ENCODE measurements at places on chromosomes 11 and 22. TPM values are rescaled to one million over a fixed set of nuclear protein-coding genes. Genes with fewer than 3 reads are reported as not detected.

DNA sequence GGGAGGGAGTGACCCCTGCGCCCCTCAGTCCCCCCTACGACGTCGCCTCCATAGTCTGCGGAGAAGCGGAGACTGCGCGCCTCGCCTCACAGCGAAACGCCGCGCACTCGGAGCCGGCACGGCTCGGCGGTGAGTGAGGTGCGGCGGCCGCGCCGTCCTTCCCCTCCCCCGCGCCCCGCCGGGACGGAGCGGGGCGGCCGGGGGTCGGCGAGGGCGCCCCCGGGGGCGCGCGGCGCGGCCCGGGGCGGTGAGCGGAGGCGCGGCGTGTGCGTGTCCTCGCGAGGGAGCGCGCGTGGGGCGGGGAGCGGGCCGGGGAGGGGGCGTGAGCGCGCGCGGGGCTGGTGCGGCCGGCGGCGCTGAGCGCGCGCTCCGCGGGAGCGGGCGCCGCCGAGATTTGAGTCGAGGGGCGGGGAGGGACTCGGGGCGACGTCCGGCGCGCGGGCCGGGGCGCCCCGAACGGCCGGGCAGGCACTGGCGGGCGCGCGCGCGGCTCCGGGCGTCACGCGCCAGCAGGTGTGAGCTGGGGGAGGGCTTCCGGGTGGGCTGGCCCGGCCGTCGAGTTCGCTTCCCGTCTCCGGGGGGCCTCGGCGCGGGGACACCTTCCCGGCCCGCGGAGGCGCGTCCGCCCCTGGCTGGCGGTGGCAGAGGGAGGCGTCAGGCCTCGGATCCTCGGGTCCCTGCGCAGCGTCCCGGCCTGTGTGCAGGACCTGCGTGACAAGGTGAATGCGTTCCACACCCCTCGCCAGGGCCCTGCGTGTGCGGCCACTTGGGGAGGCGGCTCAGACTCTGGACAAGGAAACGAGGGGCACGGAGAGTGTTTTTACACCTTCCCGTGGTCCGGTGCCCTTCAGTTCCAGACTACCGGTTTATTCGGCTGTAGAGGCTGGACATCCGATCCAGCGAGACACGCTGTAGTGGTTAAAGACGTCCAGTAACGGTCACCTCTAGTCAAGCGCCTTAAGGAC, 50.4 kb downstream of the FAM83F start:
- H3K36me3 ChIP-seq = no peaks in the 10 kb centered on the region
- peaks cover 7% of the 10 kb centered on the region for H3K27me3 ChIP-seq
- H3K27ac ChIP-seq = peak overlapping the region; percentile 51
- H3K4me1 ChIP-seq = peaks cover 5% of the 10 kb centered on the region
- peak; percentile 24 for DNase-seq

DNA sequence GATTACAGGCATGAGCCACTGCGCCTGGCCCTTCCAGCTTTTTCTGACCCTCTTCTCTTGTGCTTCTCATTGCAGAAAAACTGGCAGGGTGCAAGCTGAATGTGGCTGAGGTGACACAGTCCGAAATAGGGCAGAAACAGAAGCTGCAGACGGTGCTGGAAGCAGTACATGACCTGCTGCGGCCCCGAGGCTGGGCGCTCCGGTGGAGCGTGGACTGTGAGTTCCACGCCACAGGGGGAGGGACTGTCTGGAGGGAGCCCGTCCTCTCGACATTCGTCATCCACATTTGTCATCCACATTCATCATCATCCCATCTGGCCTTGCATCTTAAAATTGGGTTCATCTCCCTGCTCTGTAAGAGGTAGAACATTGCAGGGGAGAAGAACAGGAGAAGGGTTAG, 49.3 kb upstream of the PARVG start:
- DNase-seq = no peak
- no peak overlapping the region for H3K27ac ChIP-seq
- H3K27me3 ChIP-seq = no peaks in the 10 kb centered on the region
- no peaks in the 10 kb centered on the region for H3K4me1 ChIP-seq
- no peak overlapping the region for H3K4me3 ChIP-seq

Gene MMP27
- 0.17 TPM for total RNA-seq

Gene OLFML1
- 22.8 TPM for total RNA-seq

DNA sequence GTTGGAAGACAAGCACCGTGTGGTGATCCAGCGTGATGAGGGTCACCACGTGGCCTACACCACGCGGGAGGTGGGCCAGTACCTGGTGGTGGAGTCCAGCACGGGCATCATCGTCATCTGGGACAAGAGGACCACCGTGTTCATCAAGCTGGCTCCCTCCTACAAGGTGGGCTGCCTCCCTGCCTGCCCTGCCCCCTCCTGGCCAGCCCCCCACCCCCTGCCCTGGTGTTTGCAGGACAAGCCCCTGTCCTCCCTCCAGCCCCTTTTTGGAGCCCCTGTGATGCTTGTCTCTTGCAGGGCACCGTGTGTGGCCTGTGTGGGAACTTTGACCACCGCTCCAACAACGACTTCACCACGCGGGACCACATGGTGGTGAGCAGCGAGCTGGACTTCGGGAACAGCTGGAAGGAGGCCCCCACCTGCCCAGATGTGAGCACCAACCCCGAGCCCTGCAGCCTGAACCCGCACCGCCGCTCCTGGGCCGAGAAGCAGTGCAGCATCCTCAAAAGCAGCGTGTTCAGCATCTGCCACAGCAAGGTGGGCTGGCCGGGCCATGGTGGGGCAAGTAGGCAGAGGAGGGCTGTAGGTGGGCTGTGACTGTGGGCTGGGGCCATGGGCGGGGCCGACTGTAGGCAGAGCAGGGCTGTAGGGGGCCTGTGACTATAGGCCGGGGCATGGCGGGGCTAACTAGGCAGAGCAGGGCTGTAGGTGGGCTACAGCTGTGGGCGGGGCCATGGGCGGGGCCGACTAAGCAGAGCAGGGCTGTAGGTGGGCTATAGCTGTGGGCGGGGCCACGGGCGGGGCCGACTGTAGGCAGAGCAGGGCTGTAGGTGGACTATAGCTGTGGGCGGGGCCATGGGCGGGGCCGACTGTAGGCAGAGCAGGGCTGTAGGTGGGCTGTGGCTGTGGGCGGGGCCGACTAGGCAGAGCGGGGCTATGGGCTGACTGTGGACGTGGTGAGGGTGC, 13.6 kb downstream of the MUC2 start:
- no peak overlapping the region for H3K4me3 ChIP-seq
- H3K27ac ChIP-seq = no peak overlapping the region
- H3K27me3 ChIP-seq = no peaks in the 10 kb centered on the region

Gene CYP2D6
- total RNA-seq = 0.33 TPM

Gene MYO7A
- 0.26 TPM for total RNA-seq

DNA sequence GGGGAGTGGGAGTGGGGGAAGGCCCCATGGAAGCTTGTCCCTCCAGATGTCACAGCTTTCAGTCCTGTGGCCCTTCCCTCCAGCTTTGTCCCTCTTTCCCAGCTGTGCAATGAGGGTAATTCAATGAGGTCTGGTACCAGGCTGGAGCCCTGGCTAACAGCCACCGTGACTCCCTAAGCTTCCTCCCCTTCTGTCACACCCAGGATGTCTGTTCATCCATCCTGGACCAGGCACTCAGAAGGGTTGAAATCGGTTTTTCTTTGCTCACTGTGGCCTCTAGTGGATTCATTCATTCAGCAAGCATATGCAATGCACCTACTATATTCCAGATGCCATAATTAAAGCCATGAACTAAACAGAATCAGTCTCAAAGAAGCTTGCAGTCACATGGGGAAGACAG, 38.7 kb downstream of the SYT13 start:
- H3K27me3 ChIP-seq = peaks cover 4% of the 10 kb centered on the region
- no peak overlapping the region for H3K4me3 ChIP-seq
- no peak overlapping the region for H3K27ac ChIP-seq
- H3K36me3 ChIP-seq = no peaks in the 10 kb centered on the region
- H3K4me1 ChIP-seq = no peaks in the 10 kb centered on the region

DNA sequence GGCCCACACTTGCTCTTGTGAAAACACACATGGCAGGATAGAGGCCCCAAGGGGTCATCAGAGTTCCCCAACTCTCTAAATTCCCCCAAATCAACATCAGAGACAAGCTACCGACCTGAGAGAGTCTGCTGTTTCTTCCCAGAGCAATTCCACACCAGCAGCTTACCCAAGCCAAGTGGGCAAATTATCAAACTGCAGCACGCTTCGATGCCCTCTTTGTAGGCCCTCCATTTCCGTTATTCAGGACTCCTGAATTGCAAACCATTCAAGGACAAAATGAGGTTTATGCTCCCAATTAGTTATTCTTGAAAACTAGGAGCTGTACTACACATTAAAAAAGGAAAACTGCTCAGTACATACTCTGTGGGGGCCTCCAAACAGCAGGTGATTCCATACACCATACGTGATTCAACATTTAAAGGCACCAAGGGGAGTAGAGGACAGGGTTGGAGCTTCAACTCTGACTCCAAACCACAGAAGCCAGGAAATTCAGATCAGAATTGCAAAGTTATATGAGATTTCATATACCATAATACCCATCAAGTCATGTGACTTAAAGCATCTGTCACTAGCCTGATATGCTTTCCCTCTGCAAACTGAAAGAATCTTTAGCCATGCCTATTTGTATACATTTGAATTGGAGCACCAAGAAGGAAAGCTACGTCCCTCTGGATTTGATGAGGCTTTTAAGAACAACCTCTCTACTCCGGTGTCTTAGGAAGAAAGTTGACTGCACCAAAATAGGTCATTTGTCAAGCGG, 234.8 kb downstream of the CADM1 start:
- H3K27ac ChIP-seq = no peak overlapping the region
- no peak overlapping the region for H3K4me3 ChIP-seq
- H3K4me1 ChIP-seq = no peaks in the 10 kb centered on the region
- H3K36me3 ChIP-seq = no peaks in the 10 kb centered on the region
- H3K27me3 ChIP-seq = no peaks in the 10 kb centered on the region
- DNase-seq = no peak

DNA sequence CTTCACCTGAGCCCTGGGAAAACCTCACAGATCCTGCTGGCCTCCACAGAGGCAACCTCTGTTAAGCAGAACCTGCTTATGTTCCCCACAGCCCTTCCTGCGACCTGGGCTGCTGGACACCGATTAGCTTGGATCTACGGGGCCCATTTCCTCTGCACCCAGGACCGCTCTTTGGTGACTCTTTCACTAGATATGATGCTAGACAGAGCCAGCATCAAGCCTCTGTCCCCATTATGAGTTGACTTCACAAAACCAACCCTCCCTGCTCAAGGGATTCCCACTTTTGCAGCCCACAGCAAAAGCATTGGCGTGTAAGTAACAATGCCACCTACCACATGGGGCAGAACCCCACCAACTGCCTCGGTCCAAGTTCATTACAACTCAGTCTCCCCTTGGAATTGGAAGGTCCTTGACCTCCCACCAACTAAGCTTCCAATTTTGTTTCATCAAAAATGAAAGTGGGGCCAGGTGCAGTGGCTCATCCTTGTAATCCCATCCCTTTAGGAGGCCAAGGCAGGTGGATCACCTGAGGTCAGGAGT, 15.2 kb upstream of the TMPRSS4 start:
- no peaks in the 10 kb centered on the region for H3K4me1 ChIP-seq
- no peaks in the 10 kb centered on the region for H3K27me3 ChIP-seq
- H3K27ac ChIP-seq = no peak overlapping the region
- H3K4me3 ChIP-seq = no peak overlapping the region

DNA sequence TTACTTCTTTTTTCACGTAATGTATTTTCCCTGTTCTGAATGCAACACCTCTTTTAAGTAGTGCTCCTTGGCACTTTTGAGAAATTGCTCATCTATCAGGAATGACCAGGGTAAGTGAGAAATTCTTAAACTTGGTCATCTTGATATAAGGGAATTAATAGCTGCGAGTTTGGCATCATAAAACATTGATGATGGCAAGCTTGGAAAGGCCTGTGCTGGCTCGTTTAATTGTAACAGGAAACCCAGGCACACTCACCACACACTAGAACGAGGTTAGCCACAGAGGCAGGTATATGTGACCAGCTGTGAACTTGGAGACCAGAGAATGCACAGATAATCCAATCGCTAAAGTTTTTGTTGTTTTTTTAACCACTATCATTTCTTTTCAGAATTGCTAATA, 24.3 kb downstream of the FAM118A start:
- H3K4me1 ChIP-seq = no peaks in the 10 kb centered on the region
- H3K27ac ChIP-seq = no peak overlapping the region
- H3K4me3 ChIP-seq = no peak overlapping the region
- peaks cover 8% of the 10 kb centered on the region for H3K36me3 ChIP-seq

DNA sequence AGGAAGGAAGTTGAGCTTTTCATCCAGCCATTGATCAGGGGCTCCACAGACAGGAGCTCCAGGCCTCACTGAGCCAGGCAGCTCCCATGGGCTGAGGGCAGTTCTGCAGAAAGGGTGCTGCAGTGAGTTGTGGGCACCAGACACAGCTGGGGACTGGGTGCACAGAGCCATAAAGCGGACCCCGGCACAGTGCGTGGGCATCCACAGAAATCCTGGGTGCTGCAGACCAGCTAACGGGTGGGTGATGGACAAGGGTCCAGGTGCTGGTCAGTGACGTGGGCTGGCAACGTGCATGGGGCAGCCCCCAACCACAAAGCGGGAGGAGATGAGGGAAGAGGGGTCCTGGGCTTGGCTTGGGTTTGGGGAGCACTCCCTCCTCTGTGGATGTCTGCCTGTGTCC, 19.4 kb upstream of the GAL start:
- H3K4me3 ChIP-seq = no peak overlapping the region
- no peak overlapping the region for H3K27ac ChIP-seq
- peaks cover 3% of the 10 kb centered on the region for H3K27me3 ChIP-seq
- H3K4me1 ChIP-seq = no peaks in the 10 kb centered on the region
- no peaks in the 10 kb centered on the region for H3K36me3 ChIP-seq

GRCh38 chr11:10866893-10867331, 9.1 kb upstream of the ZBED5 start:
- no peak overlapping the region for H3K27ac ChIP-seq
- DNase-seq = peak; percentile 66
- H3K4me1 ChIP-seq = peaks cover 4% of the 10 kb centered on the region
- no peak overlapping the region for H3K4me3 ChIP-seq

Gene SYT7
- 9.2 TPM for total RNA-seq

- H3K4me1 ChIP-seq = no peaks in the 10 kb centered on the region
- DNase-seq = no peak
- no peak overlapping the region for H3K4me3 ChIP-seq
These were observed 9.6 kb downstream of the CHST1 start for GRCh38 chr11:45655831-45656230.

DNA sequence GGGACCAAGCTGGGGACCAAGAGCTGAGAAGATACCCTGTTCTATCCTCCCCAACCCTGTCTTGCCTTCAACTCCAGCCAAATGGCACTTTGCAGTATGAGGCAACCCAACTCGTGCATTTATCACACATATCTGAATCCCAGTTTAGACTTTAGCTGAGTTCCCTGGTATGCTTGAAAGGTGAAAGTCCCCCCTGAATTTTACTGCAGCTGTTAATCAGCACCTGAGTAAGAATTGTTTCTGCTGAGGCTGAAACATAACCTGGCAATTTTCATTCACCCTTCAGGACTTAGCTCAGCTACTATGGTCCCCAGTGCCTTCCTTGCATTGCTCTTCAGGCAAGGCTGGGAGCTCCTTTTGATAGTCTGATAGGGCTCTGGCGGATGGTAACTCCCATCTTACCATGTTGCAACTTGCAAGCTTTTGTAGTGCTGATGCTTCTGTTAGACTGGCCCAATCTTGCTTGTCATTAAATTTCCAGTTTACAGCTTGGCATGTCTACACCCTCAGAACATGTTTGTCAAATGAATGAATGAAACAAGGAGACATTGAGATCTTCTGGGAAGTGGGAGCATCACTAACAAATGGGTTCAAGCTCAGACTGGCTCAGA, 64.0 kb upstream of the SLC6A5 start:
- no peaks in the 10 kb centered on the region for H3K4me1 ChIP-seq
- H3K27ac ChIP-seq = no peak overlapping the region
- H3K4me3 ChIP-seq = no peak overlapping the region
- DNase-seq = no peak

All from fibroblast of lung (primary cell).